H9 (cell line): ENCODE measurements at places on chromosomes 7 and 10.

- DNase-seq, result no peak
These were observed 57.5 kb downstream of the FHIP2A start for GRCh38 chr10:114879093-114879492.

DNA sequence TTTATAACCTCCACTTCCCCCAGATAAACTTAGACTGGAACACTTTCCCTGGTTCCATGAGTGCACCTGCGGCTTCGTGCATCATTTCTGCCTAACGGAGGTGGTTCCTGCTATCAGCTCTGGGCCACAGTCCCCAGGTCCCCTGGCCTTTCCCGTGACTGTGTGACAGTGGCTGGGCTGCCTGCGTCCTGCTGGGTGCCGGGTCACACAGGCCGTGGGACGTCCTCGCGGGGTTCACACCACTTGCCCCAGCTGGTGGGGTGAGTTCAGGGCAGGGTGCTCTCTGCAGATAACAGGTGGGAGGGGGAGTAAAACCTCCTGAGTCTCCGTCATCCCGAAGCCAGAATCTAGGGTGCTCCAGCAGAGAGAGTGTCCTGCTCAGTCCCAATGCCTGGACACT, 58.7 kb upstream of the CFAP46 start:
- DNase-seq, result no peak

GRCh38 chr10:30758338-30758737, 128.8 kb upstream of the LYZL2 start:
- DNase-seq, result no peak

GRCh38 chr7:108456845-108457540, 757 bp upstream of the NRCAM start:
- no peak for DNase-seq

DNA sequence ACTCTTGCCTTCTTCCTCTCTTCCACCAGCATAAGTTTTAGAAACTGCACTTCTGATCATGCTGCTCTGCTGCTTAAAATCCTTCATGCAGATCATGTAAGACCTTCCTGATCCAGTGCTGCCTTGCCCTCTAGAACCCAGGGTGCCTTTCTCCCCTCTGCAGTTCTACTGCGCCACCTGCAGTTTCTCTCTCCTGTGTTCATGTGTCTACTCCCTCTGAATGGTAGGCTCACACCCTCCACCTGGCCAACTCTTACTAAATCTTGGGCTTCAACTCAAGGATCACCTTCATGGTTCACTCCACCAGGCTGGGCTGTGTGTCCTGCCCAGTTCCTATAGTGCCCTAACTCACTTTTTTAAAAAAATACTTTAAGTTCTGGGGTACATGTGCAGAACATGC, 174.6 kb upstream of the ITGB1 start:
- DNase-seq, result peak; percentile 51
